ENCODE measurements at places on chromosomes 5 and 9.
A peak's percentile ranks its signal among the peaks of the same experiment; 100 is the strongest.

DNA sequence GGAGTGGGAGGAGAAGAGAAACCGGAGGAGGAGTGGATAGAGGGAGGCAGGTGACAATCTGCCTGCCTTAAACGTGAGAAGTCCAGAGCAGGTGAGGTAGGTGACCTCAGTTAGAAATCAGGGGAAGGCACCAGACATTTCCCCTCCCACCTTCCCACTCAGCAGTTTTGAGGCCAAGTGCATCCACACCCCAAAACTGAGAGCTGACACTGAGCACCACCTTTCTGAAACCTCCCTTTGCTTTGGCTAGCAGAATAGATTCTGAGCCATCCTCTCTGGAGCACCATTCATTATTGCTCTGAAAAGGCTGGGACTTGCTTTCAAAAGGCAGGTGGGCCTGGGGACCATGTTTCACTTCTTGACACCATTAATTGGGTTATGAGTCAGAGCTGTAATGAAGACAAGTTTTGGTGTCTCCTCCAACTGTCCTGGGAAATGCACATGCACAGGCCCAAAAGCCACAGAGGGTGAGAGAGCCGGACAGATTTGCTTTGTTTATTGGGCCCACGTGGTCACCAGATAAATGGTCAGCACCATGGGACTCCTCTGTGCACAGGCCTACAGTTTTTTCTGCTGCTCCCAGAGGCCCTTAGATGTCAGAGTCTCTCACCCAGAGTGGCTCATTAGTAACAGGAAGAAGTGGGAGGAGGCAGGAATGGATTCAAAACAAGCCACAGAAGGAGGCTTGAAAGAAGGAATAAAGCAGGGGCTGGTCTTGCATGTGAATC lies 314.7 kb downstream of the TLE1 start:
- no peak for DNase-seq

DNA sequence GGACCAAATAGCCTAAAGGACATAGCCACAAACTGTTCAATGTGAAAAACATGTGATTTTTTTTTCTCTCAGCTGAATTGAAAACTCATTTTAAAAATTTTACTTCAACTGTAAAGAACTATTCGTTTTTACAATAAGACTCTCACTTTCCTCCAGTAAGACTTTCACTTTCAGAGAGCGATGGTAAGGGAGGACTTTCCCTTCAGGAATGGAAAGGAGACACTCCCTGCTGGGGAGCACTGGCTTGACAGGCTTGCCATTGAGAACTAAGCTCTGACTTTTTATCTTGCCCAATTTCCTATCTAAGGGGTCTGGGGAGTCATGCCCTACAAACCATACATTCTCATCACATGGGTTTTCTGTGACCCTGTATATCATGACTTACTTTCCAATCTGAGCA lies 186.7 kb downstream of the CFAP90 start:
- DNase-seq: no peak

- no peak for DNase-seq
Observed at GRCh38 chr9:101671567-101671966, 66.9 kb downstream of the GRIN3A start.

DNA sequence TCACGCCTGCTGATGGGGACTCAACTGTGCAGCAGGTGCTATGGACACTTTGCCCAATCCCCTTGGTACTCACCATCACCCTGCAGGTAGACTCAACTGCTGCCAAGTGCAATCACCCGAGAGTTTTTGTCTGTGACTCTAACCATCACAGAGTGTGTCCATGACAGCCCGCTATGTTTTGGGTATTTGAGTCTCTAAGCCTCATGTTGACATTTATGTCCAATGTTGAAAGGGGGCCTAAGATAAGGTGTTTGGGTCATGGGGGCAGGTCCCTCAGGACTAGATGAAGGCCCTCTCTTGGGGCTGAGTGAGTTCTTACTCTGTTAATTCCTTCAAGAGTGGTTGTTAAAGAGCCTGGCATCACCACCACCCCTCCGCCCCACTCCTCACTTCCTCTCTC lies 44.1 kb upstream of the GABRP start:
- DNase-seq: no peak

DNA sequence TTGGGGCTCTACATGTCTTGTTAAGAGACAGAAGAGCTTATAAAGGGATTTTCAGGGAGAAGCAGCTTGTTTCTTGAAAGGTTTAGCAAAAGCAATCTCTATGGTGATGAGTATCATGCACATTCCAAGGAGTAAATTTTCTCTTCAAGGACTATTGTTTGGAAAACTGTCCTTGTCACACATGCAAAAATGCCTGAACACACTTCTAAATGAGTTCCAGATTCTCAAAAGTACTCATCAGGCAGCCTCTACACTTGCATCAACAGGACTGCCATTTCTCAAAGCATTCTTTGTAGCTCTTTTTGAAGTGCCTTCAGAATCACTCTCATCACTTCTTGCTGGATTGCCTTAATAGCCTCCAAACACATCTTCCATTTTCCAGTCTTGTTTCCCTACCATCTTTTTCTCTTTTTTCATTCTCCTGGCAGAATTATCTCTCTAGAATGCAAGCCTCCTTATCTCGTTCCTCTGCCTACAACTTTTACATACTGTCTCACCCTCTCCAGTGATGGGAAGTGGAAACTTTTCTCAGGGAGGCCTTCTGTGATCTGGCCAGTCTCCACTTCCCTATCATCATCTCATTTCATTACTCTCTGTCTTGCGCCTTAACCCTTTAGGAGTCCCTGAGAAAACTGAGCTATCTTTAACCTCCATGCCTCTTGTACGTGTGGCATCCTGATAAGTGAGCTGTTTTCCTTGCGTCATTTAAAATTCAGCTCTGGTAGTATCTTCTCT lies 631.5 kb upstream of the TLE4 start:
- DNase-seq: no peak

DNA sequence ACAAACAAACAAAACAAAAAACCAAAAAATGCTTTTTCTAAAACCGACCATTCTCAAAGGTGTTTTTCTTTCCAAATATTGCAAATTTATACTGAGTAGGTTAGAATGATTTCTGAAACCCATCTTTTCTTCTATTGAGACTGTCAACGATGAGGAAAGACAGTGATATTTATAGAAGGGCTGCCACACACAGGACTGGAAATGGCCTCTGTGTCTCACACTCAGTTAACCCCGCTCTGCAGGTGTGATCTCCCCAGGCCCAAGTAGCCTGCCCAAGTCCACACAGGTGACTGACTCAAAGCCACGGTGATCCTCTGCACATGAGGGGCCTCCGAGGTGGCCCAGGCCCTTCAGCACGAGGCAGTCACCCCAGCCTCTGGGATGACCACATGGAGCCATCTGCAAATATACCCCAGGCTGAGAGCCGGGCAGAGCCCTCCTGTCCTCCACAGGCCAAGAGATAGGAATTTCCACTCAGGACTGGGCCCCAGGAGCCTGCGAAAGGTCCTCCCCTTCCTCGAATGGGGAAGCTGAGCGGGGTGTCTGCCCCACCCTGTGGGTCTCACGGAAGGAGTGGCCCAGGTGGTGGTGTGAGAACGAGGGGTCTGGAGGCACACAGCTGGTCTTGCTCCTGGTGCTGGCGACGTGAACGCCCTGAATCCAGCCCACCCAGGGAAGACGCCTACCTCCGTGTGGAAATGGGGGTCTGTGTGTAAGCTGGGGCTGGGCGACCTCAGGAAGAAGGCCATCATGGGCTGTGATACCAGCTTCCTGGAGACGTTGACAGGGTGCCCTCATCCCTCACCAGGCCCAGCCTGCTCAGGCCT lies 53.0 kb upstream of the PHYKPL start:
- DNase-seq: no peak

- no peak for DNase-seq
Observed at GRCh38 chr5:32709750-32710549, 1.2 kb upstream of the NPR3 start.

DNA sequence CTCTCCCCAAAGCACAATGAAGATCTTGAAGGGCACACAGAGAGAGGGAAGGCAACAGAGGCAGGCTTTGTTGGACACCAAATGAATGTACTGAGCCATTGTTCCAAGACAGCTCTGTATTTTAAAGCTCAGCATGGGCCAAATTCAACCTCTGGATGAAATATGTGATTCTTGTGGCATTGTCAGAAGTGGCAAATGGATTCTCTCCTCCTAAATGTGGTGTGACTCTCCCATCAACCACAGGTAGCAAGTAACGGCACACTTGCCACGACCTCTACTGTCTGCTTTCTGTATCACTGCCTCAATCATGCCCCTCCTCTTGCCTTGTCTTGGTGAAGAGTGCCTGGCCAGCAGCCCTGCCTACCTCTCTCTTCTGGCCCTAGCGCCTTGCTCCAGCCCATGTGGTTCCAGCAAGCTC lies 6.1 kb upstream of the MOB3B start:
- no peak for DNase-seq

- DNase-seq: no peak
Observed at GRCh38 chr9:128162215-128163026, 2.4 kb downstream of the BBLN start.

- DNase-seq: no peak
Observed at GRCh38 chr5:73118391-73118973, 1.9 kb upstream of the TMEM171 start.

DNA sequence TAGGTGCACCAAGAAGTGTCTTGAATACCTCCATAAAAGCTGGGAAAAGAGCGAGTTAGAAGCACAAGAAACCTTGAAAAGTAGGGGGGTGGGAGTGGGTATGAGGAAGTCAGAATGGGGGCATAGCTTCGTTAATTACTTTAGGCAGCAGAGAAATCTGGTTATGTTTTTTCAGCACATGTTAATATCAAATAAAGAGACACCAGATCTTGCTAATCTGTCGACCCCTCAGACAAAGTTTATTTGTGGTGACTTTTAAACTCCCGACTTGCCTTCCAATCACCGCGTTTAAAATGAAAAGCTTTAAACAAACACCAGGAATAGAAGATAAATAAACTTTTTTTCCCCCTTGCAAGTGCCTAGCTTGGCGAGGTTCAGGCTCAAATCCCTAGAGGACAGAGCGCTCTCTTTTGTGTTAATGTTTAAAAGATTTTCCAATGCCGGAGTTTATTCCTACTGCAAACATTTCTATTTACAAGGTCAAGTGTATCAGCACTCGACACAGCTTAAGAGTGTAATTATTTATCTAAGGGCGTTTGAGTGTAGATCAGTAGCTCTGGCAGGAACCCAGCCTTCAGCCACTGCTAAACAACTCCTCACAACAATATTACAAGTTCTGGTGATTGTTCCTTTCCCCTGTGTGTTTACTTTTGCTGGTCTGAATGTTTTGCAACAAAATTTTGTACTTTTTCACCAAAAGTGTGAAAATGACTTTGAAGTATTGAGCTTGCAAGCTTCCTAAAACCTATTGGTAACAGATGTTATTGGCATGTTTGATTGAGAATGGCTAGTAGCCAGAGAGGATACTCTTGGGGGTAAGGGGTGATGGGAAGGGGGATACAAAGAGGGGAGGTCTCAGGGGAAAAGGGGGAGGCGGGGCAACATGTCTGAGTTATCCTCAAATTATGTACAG lies 3.8 kb downstream of the GAS1 start:
- no peak for DNase-seq

- DNase-seq: peak; percentile 18
Observed at GRCh38 chr9:95048225-95049087, 269.1 kb downstream of the FANCC start.

DNA sequence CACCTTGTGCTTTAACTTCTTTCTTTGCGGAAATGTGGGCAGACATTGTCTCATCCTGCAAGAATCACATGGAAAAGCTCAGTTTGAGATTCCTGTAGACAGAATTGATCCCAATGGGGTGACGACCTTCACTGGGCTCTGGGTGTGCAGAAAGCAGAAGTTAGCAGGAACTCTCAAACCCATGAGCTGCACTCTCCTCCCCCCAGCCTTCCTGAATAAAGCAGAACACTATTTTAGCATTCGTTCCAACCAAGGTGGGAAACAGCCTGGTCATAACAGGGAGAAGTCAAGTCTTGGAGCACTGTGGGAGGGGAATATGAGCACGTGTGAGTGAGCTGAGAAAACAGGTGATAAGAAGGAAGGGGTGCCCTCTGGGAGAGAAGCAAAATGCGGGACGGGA lies 87.4 kb upstream of the FER start:
- no peak for DNase-seq

- DNase-seq: no peak
Observed at GRCh38 chr5:10699987-10700386, 61.0 kb downstream of the DAP start.

GRCh38 chr9:131417264-131418142 lies 23.6 kb downstream of the PRRC2B start:
- DNase-seq: no peak

DNA sequence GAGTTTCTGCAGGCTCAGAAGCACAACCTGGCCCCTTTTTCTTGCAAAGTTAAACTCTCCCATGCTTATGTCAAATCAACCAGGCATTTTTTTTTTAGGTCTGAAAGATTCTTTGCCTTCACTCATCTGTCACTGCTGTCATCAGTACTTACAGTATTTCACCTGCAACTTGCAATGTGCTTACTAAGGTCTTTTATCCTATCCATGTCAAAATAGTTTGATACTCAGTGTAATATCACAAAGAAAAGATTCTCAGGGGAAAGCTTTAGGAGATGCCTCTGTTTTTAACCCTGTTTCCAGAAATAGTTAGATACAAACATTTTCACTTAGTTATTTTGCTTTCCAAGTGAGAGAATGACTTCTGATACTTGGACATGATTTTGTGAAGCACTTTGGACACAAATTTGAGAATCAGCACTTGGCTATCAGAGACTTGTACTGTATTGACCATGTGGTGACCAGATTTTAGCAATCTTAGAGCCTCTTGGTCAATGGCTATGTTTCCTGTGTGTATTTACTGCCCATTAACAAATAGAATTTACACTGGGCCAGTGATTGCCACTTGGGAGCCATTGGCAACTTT lies 428.2 kb downstream of the IRX1 start:
- no peak for DNase-seq

DNA sequence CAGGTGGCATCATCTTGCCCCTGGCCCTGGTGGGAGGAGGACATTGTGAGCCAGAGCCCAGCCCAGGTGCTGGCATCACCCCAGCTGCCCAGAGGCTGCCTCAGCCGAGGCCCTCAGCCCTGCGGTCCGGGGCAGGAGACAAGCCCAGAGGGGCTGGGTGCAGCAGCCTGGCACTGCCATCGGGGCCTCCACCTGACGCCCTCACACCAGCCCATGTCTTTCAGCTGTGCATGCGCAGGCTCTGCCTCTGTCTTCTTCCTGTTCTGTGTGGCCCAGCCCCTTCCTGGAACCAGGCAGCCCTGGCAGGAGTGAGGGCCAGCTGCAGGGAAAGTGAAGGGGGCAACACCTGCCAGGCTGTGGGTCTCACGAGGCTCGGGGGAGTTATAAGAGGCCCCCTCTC lies 4.8 kb upstream of the CEL start:
- no peak for DNase-seq

- DNase-seq: no peak
Observed at GRCh38 chr5:43274435-43275114, 38.6 kb downstream of the HMGCS1 start.

DNA sequence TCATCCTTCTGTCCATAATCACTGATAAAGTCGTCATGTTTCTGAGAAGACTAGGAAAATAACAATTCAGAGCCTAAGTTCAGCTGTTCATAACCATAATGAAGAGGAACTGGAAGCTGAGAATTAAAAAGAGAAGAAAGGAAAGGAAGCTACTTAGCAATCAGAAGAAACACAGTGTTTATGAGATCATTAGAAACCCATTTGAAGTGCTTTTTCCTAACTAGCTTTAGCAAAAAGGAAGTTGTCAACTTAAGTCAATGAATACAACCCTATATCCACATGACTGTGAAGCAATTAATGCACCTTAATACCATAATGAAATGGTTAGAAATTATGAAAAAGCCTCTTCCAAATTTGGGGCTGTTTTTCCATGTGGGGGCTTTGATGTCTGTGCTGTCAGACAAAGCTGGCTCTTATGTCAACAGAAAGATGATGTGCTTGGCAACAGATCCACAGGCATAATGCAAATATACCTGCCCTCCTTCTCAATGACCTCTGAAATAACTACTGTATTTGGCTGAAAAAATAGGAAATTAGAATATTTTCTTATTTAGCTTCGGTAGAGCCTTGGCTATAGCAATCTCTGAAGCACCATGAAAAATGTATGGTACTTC lies 463.5 kb downstream of the RASEF start:
- no peak for DNase-seq

All from activated gamma-delta T cell treated with anti-CD3 and anti-CD28 coated beads, Interleukin-2, amount 50 U/mL, for 16 hours (primary cell).